ENCODE measurements at places on chromosomes 3 and 15.

DNA sequence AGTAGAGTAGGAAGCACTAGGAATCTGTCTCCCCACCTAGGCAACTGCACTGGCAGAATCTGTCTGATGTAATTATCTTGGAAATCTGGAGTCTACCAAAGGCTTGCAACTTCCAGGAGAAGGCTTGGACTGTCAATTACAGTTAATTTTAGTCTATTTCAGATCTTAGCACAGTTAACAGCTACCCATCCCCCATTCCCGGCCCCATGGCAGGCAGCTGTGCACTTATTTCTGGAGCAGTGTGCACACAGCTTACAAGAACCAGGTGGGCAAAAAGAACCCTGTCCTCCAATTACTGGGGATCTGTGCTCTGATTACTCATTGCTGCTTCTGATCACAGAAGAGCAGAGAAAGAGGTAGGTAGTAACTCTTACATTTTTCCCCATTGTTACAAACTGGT lies 12.3 kb upstream of the CDAN1 start:
- DNase-seq = no peak
- H3K27me3 ChIP-seq = no peaks in the 10 kb centered on the region
- no peak overlapping the region for H3K4me3 ChIP-seq
- no peak overlapping the region for H3K27ac ChIP-seq
- H3K4me1 ChIP-seq = no peaks in the 10 kb centered on the region

DNA sequence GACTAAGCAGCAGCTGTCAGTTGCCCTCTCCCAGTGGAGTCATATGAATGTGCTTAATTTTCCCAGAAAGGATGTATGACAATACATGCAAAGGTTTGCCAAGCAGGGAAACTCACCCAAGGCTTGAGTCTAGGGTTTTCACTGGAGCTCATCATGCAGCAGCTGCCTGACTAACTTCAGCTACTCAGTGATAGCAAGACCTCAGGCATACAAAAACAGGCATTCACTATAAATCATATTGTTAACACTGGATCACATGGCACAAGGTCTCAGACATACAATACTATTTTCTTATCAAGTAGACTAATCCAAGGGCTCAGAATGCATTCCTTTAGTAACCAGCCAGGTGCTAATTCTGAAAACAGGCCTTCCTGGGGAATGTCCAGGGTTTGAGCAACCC lies 85.0 kb upstream of the STAC start:
- H3K4me3 ChIP-seq = no peak overlapping the region
- no peaks in the 10 kb centered on the region for H3K36me3 ChIP-seq
- no peaks in the 10 kb centered on the region for H3K4me1 ChIP-seq
- no peaks in the 10 kb centered on the region for H3K27me3 ChIP-seq

DNA sequence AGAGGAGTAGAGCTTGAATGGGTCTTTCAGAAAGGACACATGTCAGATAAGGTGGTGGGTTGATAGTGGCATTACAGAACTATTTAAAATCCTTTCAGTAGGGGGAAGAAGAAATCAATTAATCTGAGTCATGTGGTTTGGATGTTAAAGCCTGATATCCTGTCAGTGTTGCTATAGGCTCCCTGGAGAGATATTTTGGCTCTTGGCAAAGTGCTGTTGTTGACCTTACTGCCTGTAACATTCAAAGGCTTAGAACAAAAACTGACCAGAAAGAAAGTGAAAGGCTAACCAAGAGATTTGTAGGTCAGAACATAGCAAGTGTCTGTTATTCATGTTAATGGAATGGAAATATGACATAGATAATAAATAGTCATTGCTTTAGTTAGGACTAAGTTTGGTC lies 552.9 kb downstream of the DIPK2A start:
- no peak overlapping the region for H3K27ac ChIP-seq
- H3K36me3 ChIP-seq = no peaks in the 10 kb centered on the region
- H3K27me3 ChIP-seq = no peaks in the 10 kb centered on the region
- DNase-seq = no peak

DNA sequence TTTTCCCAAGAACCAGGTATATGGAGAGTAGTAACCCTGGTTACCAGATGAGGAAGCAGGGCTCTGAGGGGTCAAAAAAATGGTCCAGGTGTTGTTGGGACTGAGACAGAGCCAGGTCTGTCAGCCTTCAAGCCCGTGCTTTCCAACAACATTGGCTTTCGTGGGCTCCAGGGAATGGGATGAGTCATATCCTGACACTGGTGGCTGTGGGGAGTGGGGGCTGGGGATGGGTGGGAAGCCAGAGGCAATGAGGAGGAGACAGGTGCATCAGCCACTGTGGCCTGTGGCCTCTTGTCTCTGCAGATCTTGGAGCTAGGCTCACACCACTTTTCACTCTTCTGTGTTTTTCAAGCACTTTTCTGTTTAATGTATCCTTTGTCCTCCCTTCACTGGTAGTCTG lies 38.2 kb downstream of the CORO2B start:
- no peaks in the 10 kb centered on the region for H3K4me1 ChIP-seq
- peaks cover 7% of the 10 kb centered on the region for H3K27me3 ChIP-seq
- H3K27ac ChIP-seq = no peak overlapping the region
- no peaks in the 10 kb centered on the region for H3K36me3 ChIP-seq

- H3K4me1 ChIP-seq = no peaks in the 10 kb centered on the region
- H3K4me3 ChIP-seq = no peak overlapping the region
- H3K36me3 ChIP-seq = no peaks in the 10 kb centered on the region
- DNase-seq = no peak
- H3K27ac ChIP-seq = no peak overlapping the region
Observed at GRCh38 chr3:105139881-105140560, 226.7 kb upstream of the ALCAM start.

DNA sequence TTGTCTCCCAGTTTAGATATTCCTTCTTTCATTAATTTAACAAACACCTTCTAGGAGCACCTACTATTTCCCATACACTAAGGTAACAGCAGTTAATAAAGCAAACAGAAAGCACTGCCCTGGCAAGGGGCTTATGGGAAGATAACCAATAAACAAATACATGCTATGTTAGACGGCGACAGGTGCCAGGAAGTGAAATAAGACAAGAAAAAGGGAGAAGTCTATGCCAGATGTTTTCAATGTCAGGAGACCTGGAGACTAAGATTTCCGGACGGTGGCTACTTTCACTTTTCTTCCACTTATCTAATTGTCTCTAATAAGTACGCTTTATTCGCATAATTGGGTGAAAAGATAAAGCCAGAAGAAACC lies 32.5 kb upstream of the ZNF445 start:
- peaks cover 29% of the 10 kb centered on the region for H3K36me3 ChIP-seq
- H3K27me3 ChIP-seq = no peaks in the 10 kb centered on the region
- peak overlapping the region; percentile 66 for H3K27ac ChIP-seq
- no peak for DNase-seq
- peaks cover 22% of the 10 kb centered on the region for H3K4me1 ChIP-seq
- peak overlapping the region; percentile 93 for H3K4me3 ChIP-seq

DNA sequence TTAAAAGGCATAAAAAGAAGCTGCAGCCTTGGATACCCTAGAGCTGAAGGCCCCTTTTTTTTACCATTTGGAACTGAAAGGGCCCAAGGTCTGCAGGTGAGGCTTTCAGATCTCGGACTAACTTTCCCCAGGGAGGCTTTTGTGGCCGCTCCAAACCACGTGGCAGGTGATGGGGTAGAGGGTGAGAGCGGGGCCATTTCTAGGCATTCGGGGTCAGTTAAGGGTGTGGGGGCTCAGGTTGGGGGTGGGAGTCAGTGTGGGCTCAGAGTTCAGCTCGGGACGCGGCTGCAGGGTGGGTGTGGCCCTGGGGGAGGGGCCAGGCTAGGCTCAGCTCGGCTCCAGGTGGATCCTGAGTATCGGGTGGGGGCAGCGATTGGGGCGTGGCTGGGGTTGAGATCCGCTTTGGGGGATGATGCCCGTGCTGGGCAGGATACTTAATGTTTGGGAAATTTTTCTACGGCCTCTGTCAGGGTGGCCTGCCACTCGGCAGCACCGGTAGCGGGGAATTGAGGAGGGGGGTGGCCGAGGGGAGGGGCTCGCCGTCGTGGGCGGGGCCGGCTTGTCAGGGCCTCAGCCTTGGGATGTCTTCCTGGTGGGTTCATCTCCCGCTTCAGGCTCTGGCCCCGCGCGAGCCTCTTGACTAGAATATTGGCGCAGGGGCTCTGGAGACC lies 2.5 kb downstream of the KLF13 start:
- H3K27ac ChIP-seq = peak overlapping the region; percentile 85
- no peaks in the 10 kb centered on the region for H3K27me3 ChIP-seq
- DNase-seq = peak; percentile 54
- H3K36me3 ChIP-seq = peaks cover 18% of the 10 kb centered on the region
- H3K4me3 ChIP-seq = peak overlapping the region; percentile 93

DNA sequence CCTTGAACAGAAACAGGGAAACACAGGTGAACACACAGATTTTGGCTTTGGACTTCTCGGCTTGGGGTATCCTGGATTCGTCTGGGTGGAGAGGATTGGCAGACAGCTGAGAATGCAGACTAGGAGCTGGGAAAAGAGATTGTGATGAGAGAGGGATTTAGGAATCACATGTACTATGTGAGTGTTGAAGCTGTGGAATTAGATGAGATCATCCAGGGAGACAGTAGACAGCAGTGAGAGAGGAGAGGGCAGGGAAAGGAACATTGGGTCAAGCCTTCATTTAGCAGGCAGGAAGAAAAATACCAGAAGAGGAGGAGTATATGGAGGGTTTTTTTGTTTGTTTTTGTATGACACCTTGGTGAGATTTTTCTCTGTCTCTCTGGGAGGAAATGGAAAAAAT lies 262.1 kb upstream of the TBL1XR1 start:
- no peaks in the 10 kb centered on the region for H3K4me1 ChIP-seq
- no peaks in the 10 kb centered on the region for H3K36me3 ChIP-seq
- no peak overlapping the region for H3K27ac ChIP-seq
- no peaks in the 10 kb centered on the region for H3K27me3 ChIP-seq

GRCh38 chr3:50121072-50122032 lies 32.6 kb downstream of the RBM5 start:
- DNase-seq = peak; percentile 66
- peak overlapping the region; percentile 29 for H3K27ac ChIP-seq
- no peaks in the 10 kb centered on the region for H3K27me3 ChIP-seq
- H3K36me3 ChIP-seq = no peaks in the 10 kb centered on the region

DNA sequence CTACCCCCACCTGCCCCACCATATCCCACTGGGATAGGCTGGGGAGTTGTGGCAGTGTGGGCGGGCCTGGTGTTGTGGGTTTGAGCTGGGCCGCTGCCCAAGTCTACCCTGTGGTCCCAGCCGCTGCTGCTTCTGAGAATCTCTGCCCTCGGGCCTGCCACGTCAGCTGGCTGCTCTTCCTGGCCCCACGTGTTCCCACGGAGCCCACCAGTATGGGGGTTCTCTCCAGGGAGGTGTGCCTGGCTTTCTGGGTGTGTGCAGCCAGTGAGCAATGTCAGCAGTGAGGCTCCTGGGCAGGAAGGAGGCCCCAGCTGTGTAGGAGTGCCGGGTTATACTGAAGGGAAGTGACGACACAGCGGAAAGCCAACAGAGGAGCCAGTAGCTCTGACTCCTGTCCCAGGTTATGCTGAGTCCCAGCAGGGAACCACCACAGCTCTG lies 10.5 kb downstream of the GNAI2 start:
- peak overlapping the region; percentile 90 for H3K27ac ChIP-seq
- DNase-seq = peak; percentile 89
- no peaks in the 10 kb centered on the region for H3K27me3 ChIP-seq
- H3K36me3 ChIP-seq = peaks cover 2% of the 10 kb centered on the region

DNA sequence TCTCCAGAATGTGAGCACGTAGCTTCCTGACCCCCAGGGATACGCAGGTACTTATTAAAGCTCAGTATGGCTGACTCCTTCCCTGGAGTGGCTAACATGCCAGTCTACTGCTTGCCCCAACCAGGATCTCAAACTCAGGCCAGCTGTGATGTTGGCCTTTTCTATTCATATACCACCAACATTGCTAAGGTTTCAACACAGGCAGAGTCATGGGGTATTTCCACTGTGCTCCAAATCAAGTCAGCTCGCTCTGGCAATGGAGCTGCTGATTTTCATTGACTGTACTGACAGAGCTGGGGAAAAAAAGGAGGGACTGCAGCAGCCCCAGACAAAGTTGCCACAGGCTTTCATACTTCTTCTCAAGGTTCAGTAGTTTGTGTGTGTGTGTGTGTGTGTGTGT lies 87.0 kb downstream of the CFAP20DC start:
- DNase-seq = no peak
- H3K4me3 ChIP-seq = no peak overlapping the region

DNA sequence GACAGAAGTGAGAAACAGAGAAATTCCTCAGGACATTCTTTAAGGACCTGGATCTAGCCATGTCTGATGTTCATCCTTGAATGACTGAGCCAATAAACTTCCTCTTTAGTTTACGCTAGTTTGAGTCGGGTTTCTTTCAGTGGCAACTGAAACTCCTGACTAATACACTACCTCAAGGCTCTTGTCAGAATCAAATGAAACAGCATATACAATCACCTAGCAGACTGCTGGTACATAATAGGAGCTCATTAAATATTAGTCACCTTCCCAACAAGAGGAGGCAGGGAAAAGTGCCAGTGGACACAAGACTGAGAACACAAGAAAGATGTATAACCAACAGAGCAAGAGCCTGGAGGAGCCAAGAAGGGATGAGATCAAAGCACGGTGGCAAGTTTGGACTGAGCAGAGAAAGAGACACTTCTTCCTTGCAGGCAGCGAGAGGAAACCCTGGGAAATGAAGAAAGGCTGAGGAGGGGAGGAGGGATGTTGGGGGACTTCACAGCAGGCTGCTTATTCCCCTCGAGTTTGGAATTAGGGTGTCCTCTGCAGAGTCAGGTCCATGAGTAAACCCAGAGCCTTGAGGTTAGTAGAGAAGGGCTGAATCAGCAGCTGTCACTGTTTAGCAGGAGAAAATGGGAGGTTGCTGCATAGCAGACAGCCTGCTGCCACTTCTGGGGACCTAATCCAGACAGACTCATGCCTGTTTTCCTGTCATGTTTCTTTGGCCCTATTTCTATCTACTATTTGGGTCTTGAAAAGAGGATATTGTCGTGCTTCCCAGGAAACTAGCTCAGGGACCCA lies 73.3 kb downstream of the MRPL46 start:
- no peaks in the 10 kb centered on the region for H3K36me3 ChIP-seq
- no peaks in the 10 kb centered on the region for H3K27me3 ChIP-seq
- H3K27ac ChIP-seq = no peak overlapping the region
- H3K4me1 ChIP-seq = no peaks in the 10 kb centered on the region
- no peak overlapping the region for H3K4me3 ChIP-seq
- no peak for DNase-seq

DNA sequence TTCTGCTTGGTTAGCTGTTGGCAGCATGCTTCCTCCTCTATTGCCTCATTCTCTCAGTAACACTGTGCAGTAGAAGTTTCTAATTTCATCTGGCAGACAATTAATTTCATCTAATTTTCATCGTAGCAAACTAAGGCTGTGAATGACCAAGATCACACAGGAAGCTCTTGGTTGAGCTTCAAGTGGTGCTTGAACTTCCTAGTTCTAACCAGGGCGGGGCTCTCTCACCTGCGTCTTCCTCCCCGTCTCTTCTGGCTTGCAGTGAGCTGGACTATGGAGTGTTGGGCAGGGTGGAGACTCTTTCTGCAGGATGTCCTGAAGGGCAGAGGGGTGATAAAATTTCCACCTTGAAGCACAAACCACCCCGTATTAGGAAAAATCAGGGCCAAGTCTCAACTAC lies 2.0 kb upstream of the IL16 start:
- H3K4me1 ChIP-seq = no peaks in the 10 kb centered on the region
- no peak for DNase-seq
- no peaks in the 10 kb centered on the region for H3K36me3 ChIP-seq
- H3K27me3 ChIP-seq = peaks cover 20% of the 10 kb centered on the region
- no peak overlapping the region for H3K27ac ChIP-seq
